ENCODE measurements at places on chromosomes 6 and 20.

DNA sequence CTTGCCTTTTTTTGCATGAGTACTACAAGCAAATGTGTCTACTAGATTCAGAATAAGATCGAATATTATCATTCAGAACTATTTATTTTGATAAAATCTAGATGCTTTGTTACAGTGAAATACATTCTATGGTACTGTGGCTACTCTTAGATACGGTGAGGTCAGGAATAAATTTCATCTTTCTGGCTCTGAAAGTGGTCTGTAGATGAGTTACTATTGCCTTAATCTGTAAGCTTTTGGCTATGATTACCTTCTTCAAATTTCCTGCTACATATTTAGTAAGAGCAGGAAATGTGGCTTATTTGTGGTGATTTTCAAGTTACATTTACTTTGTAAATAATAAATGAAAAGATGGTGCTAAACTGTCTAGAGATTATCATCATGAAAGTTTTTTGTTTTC is 50.0 kb downstream of the SCAF8 start:
- DNase-seq, result no peak

DNA sequence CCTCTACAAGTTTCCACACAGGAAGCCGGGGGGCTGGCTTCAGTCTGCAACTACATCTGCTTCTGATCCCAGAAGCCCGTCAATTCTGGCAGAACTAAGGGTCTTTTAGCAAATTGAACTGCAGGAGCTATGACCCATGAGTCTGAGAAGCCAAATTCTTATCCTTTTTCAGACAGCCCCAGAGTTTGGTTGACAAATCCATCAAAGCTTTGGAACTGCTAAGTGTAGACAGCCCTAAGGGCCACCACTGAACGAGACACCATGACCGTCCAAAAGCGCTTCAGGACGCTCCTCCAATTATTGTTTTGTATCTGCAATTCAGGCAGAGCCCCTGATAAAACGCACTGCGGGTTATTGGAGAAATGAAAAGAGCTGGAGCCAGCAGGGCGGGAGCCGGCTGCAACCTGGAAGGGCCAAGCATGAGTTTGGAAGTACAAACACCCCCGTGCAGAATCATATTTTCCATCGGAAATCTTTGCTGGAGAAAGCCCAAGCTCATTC is 67.1 kb downstream of the GNAS-AS1 start:
- DNase-seq, result no peak

DNA sequence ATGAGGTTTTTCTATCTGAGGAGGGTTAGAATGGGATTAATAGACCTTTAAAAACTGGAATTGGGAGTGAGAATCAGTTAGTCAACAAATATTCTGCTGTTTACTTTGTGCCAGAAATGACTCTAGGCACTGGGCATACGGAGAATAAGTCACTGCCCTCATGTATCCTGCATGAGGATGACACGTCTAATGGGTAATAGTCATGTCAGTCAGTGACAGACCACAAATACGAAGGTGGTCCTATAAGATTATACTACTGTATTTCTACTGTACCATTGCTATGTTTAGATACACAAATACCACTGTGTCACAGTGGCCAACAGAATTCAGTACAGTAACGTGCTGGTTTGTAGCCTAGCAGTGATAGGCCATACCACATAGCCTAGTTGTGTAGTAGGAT is 30.7 kb downstream of the ZFAND3 start:
- DNase-seq, result no peak

GRCh38 chr6:39947611-39948068 is 13.4 kb upstream of the MOCS1 start:
- no peak for DNase-seq

DNA sequence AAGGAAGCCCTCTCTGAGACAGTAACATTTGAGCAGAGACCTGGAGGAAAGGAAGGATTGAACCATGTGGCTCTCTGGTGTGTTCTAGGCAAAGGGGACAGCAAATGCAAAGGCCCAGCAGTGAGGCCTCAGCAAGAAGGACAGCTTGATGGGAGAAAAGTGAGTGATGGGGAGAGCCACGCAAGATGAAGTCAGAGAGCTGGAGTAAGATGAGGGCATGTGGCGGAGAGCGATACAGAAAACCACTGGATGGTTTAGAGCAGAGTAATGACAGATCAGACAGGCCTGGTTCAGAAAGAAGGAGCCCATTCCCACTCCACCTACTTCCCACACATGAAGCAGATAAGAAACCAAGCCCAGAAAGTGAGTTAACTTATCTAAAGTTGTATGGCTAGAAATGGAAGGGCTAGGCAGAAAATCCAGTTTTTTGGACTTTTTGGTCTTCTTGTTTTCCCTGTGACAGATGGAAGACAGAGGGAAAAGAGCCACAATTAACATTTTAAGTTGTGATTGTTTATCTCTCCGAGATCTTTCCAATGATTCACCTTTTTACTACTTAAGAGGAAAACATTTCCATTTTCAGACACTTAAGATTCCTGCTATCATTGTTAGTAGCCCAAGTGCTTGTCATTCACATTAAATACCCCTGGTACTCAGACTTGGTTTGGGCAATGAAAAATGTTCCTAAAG is 723 bp upstream of the SNPH start:
- no peak for DNase-seq

- no peak for DNase-seq
These were observed 329.3 kb downstream of the NRN1 start for GRCh38 chr6:5677219-5678000.

DNA sequence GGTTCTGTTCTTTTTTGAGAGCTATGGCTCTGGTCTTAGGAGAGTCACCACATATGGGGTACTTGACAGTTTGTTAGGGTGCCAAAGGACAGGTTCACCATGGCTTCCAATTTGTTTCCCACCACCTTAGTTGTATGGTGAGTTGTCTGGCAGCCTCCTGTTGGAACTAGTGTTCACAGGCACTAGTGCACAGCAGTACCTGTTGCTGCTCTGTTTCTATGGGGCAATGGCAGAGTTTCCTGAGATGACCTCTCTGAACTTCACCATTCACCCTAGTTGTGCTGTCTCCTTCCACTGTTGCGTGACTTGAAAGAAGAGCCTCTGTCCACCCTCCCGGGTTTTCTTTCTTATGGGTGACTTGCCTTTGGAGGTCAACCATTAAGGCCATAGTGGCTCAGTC is 129.1 kb downstream of the JARID2 start:
- DNase-seq, result no peak

DNA sequence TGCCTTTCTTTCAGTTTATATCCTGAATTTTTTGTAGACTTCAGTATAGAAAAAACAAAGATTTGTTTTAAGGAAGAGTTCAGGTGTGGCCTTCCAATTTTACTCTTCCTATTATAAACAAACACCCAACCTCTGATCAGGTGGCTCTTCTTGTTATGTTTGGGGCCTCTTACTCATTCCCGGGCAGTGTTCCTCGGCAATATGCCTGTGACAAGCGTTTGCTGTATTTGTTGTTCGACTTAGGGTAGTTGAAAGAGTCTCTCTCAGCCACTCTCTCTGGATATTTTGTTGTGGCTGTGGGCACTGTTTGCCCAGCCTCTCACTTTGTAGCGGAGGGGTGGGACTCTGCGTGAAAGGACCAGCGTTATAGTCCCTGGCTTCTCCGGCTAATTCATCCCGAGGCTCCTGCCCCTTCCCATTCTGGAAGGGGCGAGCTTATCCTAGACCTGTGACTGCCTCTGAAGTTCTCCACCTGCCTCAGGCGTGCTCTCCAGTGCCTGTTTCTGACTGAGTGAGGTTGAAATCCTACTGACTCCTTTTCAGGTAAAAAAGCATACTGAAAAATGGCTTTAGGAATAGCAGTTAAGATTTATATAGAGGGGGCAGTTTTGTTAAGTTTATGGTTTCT is 97.4 kb downstream of the PLCB4 start:
- no peak for DNase-seq

GRCh38 chr20:37209661-37210314 is 30.4 kb upstream of the MROH8 start:
- no peak for DNase-seq

DNA sequence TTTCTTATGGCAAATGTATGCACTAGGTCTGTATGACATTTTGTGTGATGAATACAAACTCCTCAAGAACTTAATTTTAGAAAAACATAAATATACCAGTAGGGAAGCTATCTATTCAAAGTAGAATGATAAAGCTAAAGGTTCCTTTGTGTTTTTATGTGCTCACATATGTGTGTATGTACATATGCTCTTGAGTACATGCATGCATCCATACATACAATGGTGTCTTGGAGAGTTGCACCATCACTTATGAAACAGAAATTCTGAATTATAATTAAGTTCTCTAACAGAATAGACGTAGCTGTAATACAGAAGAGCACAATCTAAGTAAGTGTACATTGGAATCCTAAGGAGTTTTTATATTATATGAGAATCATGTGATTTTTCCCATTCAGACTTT is 2.3 kb downstream of the NKAIN2 start:
- DNase-seq, result no peak

DNA sequence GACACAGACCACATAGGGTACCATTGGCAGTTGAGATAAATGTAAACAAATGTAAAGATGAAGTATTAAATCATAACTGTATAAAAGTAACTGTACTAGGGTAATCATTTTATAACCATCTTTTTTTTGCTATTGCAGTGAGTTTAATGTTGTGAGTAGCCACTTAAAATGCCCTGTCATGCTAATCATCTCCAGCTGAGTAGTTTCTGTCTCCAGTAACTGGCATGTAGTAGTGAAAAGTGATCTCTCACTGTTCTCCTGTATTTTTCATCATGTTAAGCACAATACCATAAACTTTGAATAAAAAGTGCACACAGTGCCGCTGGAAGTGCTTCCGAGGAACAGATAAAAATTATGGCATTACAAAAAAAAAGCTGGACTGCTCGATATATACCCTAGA is 45.0 kb upstream of the OPRM1 start:
- no peak for DNase-seq

DNA sequence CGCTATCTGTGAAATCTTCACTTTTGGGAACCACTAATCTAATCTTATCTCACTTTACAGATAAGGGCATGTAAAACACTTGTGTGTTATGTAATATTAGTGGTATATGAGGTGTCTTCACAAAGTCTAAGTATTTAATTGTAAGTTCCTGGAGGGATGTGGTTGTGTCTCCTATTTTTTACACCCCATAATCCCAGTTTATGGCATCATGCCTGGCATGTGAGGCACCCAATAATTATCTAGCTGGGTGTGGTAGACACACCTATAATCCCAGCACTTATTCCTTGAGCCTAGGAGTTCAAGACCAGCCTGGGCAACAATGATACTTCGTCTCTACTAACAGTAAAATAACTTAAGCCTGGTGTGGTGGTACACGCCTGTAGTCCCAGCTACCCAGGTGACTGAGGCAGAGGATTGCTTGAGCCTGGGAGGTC is 16.5 kb upstream of the TBCC start:
- no peak for DNase-seq

GRCh38 chr6:30062471-30063178 is 1.6 kb downstream of the POLR1H start:
- peak; percentile 48 for DNase-seq

DNA sequence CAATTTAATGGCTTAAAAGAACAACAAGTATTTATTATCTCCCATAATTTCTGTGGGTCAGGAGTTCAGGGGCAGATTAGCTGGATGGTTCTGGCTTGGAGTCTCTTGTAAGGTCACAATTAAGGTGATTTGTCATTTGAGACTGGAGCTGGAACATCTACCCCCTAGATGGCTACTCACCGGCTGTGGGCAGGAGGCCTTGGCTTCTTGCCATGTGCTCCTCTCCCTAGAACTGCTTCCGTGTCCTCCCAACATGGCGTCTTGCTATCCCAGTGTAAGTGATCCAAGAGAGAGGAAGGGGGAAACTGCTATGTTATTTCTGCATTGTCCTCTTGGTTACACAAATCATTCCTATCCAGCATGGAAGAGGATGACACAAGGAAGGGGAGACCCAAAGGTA is 210.2 kb upstream of the ECI2 start:
- no peak for DNase-seq

DNA sequence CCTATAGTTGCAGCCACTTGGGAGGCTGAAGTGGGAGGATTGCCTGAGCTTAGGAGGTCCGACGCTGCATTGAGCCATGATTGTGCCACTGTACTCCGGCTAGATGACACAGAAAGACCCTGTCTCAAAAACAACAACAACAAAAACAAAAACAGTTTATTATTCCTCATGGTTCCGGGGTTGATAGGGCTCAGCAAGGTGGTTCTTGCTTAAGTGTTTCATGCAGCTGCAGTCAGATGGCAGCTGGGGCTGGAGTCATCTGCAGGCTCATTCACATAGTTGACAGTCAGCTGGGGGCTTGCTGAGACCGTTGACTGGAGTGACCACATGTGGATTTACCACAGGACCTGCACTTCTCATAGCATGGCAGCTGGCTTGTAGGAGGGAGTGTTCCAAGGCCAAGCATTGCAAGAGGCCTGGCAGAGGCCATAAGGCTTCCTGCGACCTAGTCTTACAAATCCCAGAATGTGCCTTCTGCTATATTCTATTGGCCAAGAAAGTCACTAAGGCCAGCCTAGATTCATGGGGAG is 28.9 kb upstream of the NNAT start:
- no peak for DNase-seq

DNA sequence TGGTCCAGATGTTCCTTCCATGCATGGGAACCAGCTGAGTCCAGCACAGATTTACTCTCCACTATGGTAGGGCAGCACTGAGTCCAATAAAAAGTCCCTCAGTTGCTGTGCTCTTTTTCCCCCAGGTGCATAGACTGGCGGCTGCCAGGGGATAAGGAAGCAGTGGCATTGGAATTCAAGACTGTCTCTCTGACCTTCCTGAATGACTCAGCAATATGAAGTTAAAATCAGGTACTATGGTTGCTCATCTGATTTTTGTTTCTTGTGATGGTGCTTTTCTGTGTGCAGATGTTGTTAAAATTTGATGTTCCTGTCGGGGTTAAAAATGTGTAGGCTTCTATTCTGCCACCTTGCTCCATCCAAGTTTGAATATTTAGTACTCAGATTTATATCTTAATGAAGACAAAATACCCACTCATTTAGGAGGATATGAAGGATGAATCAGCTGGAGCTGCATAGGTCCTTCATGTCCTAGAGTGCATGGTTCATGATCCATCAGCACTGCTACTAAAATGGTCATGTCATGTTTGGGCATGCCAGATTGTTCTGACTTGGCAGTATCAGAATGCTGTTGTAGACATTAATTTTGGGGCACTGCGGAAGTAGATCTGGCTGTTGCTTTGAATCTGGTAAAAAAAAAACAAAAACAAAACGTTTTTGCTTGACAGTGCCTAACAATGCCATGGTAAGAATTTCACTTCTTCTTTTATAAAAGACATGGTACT is 321.2 kb upstream of the MAP3K7 start:
- no peak for DNase-seq

GRCh38 chr6:138424004-138424904 is 20.2 kb downstream of the HEBP2 start:
- no peak for DNase-seq

GRCh38 chr6:68634726-68635411 is at the start of gene ADGRB3:
TSS of gene ADGRB3 (plus strand) at chr6:68635282. CDS start at chr6:68638676, 3,394 bp downstream.
- peak; percentile 15 for DNase-seq

DNA sequence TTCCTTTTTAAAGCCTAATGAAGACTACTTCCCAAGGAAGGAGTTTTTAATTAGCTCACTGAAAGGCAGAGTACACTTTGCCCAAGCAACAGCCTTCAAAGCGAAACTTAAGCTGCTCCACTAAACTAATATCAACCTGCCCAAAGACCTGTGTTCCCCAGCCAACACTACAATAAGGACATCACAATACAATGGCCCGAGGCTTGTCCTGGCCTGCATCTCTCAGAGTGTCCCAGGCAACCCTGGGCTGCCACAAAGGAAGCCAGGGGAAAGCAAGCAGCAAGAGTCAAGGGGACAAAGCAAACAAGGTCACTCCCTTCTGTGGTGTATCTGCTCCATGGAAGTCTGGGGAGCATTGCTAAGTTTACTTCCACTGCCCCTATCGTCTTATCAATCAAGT is 52.3 kb downstream of the PIGU start:
- no peak for DNase-seq

GRCh38 chr20:62751551-62752150 is 43.0 kb downstream of the NTSR1 start:
- DNase-seq, result no peak

Data from CD4-positive, alpha-beta T cell treated with Interleukin-17A for 1 hour (primary cell).